Left hindlimb (tissue), 1 donor: ENCODE measurements at places on chromosomes 2 and 18.

DNA sequence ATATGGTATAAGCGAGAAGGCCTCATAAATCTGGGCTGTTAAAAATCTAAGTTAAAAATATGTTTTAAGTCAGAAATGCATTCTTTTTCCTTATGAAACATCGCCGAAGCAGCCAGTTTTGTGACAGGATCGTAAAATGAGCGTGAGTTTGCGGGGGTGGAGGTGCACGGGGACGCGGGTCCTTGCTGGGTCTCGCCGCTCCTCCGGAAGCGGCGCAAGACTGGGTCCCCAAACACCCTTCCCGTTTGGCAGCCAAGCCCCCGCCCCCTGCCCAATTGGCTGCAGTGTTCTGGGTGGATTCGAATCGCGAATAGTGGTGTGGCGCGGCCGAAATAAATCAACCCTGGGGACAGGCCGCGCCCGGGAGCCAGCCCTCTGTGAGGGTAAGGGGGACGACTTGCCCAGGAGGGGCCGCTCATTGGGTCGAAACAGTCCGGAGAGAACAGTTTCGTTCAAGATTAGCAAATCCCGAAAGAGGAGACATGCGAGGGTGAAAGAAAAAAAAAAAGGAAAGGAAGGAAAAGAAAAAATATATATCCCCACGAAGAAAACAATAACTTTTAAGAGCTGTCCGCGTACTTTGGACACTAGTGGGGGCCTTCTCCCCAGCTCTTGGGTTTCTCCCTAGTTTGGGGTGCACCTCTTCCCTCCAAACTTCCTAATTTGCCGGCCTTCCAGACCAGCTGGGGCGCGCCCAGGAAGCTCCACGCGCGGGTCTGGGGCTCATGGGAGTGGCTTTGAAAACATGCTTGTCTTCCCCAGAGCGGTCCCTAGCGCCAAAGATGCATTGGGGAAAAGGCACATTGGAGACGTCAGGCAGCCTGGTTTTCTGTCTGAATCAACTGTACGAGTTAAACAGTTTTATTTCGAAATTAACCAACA, 3.1 kb upstream of the GATA6 start:
- DNase-seq: no peak

DNA sequence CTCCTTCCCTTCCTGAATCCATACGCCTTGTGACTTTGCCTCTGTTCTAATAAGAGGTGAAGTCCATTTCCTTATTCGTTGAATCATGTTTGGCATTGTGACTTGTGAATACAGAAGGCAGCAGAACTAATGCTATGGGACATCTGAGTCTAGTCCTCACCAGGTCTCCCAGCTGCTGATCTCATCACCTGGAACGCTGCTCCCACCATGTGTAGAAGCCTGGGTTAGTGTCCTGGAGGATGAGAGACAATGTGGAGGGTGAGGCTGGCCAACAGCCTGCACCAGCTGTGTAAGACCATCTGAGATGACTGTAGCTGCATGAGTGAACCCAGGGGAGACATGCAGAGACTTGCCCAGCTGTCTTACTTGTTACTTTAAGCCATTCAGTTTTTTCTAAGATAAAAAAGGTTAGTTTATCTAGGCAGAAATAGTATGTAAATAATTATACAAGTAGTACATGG, 3.5 kb upstream of the HAAO start:
- DNase-seq: no peak

- no peak for DNase-seq
Measured at GRCh38 chr2:893311-893710, 57.3 kb upstream of the SNTG2 start.

DNA sequence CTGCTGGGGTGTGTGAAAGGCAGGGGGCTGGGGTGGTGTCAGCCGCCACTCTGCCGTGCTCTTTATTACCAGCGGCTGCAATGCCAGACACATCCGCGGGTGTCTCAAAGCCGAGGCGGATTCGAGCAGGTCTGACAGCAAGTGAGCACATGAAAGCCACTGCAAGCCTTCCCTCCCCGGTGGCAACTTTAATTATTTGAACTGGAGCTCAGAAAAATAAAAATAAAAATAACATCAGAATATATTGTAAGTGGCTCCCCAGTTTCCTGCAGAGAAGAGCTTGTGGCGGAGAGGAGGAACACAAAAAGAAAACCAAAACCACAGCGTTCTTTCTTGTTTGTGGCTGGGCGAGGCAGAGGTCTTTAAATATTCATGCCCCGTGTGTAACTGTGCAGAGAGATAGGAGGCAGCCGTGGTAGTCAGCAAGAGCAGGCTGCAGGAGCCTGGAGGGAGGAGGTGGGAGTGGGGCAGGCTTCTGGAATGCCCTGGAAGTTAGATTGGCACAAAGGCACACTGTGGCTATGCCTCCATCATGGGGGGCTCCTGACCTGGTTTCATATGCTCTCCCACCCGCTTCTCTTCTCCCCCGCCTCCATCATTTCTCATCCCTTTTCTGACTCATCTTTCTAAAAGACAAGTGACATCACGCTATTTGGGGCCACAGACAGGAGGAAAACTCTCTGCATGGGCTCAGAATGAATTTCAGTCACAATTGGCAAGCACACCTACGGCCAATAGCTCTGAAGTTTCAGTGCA, 199.8 kb downstream of the CLIP4 start:
- no peak for DNase-seq
